ENCODE measurements at places on chromosomes 12 and 14.

GRCh38 chr14:36439766-36440165 is 80.3 kb downstream of the NKX2-1 start:
- DNase-seq = no peak

DNA sequence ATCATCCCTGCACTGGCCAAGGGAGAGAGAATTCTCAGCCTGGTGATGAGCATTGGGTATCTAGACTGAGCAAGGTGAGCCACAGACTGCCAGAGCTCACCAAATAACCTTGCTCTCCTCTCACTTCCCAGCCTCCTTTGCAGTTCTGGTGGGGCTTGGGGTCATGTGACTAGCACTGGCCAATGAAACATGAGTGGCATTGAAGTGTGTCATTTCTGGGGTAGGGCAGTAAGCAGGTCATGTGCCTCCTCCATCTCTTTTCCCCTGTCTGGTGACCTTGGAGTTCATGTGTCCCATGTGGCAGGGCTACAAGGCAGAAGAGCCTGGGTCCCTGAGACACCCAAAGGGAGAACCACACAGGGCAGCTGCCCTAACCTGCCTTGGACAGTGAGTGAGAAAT is 3.6 kb upstream of the KRT72 start:
- no peak for DNase-seq

- no peak for DNase-seq
Measured at GRCh38 chr14:96082420-96083300, 43.5 kb downstream of the C14orf132 start.

- DNase-seq = no peak
Measured at GRCh38 chr12:123744836-123745235, 17.3 kb upstream of the DNAH10 start.

Measured in activated naive CD4-positive, alpha-beta T cell treated with anti-CD3 and anti-CD28 coated beads, Interleukin-2, amount 50 U/mL, for 16 hours (primary cell).